ENCODE measurements at places on chromosomes 13 and 19.

GRCh38 chr13:45943120-45943519 lies 91.6 kb upstream of the SIAH3 start:
- DNase-seq, result no peak

DNA sequence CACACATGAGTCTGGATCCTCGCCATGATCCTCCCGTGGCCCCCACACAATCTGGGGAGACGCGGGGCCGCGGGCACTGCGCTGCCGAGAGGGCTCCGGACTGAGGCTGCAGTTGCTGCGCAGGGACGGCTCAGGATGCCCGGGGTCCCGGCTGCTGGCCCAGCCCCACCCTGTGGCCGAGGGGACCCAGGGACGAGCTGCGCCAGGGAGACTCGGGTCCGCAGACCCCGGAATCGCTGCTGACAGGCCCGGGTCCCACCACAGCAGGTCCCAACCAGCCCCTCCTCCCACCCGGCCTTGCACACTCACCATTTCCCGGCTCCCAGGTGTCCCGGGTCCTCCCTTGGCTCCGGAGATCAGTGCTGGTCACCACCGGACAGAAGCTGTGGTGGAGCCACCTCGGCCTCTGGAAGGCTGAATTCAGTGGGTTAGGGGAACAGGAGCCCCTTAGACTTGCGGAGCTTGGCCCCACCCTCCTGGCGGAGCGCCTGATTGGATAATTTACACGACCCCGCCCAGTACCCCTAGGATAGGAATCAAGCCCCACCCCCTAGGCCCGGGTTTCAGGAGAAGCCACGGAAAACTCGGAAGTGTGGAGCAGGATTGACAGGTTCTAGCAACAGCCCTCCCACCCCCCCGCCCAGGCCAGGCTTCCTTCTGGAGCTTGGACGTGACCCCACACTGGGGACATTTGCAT lies 57.4 kb downstream of the ZNF44 start:
- no peak for DNase-seq

DNA sequence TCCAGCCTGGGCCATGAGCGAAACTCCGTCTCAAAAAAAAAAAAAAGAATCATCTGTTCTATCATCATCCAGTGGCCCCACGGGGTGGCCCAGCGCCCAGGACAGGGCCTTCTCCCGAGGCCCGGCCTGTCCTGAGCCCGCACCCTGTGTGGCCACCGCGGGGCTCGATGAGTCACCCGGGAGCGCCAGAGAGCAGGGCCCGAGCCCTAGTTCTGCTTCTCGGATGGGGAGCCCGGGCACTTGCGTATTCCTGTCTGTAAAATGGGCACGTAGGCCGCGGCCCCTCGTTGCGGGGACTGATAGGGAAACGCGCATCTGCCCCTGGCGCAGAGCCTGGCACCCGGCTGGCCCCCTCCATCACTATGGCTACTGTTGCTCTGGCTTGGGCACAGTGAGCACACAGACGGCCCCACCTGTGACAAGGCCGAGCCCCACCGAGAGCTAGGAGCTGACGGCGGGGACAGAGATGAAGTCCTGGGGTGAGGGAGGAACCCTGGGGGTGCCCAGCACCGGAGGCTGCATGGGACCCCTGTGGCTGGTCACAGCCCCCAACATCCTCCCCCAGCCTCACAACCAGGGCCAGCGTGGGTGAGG lies 21.3 kb upstream of the UQCR11 start:
- no peak for DNase-seq

DNA sequence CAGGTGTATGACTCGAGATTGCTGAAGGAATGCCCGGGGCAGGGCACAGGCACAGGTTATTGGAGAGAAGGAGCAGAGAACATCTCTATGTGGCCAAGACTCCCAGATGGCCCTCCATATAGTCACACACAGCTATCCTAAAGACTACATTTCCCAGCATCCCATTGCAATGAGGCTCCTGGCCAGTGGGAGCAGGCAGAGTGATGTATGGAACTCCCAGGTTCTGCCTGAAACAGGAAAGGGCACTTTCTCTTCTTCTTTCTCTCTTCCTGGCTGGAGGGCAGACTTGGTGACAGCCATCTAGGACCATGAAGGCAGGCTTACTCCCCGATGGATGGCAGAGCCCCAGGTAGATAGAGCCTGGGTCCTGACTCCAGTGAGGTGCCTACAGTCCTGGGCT lies 13.5 kb downstream of the PPP1R13L start:
- DNase-seq, result no peak

DNA sequence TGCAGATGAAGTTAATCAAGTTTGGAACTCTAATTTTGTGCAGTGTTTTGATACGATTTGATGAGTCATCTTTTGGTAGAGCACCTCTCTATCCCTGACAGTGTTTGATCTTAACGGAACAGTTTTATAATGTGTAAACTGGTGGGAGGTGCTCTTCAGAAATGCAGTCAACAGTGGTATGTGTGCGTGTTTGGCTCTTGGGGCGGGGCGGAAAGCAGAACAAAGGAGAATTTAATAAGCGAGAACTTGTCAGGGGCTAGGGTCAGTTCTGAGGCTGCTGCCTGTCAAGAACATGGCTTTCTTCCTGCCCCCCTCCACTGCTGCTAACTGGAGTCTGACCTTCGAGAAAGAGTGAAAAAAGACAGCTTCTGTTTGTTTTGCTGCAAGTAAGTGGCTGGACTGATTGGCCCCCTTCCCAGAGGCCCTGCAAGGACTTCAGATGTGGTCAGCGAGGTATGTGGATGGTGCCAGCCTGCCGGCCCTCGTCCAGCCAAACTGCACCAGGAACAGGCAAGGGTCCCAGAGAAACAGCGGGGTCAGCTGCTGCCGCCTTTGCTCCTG lies 40.8 kb downstream of the BBC3 start:
- peak; percentile 87 for DNase-seq

Measured in fibroblast of pulmonary artery (primary cell).